ENCODE measurements at places on chromosomes 1 and 21.

DNA sequence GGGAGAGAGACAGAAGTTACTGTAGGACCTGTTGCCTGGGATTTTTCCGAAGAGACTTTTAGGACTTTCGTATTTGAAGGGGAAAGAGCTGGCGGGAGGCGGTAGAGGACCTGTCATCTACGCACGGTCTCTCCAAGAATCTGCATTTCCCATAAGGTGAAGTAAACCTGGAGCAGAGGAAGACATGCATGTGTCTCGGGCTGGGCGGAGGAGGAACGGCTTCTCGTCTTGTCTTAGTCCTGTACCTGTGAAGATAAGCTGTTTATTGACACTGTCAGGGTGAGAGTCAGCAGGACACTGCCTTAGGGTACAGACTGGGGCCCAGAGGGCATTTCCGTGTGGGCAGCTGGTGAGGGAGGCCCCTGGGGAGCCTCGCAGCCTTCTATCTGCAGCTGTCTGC lies 123.4 kb upstream of the COL6A1 start:
- no peak for DNase-seq

DNA sequence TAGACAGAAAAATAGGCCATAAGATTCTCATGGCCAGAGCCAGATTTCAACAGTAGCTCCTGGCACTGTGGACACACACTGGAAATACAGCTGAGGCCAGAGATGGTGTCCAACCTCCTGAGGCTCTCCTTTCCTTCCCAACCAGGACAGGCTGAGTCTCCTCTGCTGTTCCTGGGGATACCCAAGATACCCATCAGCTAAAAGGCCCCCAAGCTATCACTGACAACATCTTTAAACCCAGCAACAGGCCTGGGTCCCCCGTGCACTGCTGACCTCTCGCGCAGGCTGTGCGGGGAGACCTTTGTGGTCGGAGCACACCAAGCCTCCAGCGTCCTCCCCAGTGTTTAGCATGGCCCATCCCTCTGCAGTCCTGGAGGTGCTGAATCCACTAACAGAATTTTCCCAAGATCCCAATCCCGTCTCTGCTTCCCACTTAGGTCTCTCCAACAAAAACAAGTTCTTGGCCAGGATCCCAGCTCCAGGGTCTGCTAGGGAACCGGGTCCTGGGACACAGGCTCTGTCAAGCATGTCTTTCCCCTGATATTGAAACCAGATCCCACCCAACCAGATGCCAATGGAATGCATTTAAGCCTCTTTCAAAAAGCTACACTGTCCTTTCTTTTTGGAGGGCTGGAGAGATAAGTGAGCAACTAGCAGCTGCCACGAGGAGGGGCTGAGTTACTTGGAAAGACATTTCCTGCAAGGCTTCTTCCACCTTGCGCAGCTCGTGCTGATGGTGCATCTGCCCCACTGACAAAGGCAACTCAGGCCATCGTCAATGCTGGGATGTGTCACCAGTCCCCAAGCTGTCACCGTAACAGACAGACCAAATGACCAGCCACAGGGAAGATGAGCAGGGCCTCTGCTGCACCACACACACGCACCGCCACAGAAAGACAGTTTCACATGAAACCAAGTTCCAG lies 73.2 kb downstream of the BCAR3 start:
- no peak for DNase-seq

DNA sequence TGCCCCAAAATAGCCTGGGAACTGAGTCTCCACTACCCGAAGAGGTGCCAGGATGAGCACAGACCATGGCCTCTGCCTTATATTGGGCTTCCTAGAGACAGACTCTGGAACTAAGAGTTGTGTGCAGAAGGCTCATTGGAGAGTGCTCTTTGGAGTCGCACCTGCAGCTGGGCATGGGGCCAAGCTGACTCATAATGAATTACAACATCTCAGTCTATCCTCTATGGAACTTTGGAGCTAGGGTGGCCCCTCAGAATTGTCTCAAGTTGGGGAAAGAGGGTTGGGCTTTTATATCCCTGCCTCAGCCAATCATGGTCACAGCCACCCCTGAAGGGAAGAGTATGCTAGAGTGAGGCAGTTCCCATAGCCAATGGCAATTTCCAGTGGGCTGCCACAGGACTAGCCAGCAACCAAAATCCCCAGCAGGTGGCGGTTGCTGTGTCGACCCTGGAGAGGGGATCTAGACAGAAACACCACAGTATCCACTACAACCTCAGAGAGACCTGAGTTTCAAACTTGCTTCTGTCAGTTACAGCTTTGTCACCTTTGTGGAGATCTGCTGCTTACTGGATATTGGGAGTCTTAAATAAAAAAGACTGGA lies 93.8 kb downstream of the DMRTA2 start:
- DNase-seq = no peak

DNA sequence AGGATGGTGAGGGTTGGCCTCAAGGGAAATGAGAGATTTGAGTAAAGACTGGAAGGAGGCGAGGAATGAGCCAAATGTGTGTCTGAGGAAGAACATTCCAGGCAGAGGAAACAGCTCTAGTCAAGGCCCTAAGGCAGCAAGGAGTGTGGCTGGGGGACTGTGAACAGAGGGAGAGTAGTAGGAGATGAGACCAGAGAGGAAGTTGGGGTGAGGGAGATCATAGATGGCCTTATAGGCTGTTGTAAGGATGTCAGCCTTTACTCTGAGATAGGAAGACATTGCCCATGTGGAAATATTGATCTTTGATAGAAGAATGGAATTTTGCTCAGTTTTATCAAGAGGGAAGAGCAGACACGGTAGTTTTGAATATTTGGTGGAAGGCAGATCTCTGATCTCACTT lies 55.2 kb upstream of the ARTN start:
- no peak for DNase-seq

- DNase-seq = no peak
Observed at GRCh38 chr1:101394041-101394440, 157.2 kb downstream of the S1PR1 start.

GRCh38 chr1:19941206-19941568 lies 17.8 kb upstream of the PLA2G2E start:
- no peak for DNase-seq

GRCh38 chr21:25425156-25425555 lies 182.1 kb downstream of the MRPL39 start:
- DNase-seq = no peak

- DNase-seq = no peak
Observed at GRCh38 chr1:113013823-113014222, 57.8 kb upstream of the SLC16A1 start.

GRCh38 chr1:243977094-243977493 lies 74.0 kb upstream of the ZBTB18 start:
- DNase-seq = no peak

DNA sequence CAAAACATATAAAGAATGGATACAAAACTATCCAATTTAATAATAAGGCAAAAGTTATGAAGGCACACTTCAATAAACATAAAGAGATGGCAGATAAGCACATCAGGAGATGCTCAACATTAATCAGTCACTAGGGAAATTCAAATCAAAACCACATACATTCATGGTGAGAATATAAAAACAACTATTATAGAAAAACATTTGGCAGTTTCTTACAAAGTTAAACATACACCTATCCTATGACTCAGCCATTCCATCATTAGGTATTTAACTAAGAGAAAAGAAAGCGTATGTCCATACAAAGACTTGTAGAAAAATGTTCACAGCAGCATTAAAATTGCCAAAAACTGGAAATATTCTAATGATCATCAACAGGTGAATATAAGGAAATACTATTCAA lies 44.3 kb downstream of the KIFAP3 start:
- no peak for DNase-seq

GRCh38 chr1:47926461-47926999 lies 70.7 kb downstream of the TRABD2B start:
- no peak for DNase-seq

DNA sequence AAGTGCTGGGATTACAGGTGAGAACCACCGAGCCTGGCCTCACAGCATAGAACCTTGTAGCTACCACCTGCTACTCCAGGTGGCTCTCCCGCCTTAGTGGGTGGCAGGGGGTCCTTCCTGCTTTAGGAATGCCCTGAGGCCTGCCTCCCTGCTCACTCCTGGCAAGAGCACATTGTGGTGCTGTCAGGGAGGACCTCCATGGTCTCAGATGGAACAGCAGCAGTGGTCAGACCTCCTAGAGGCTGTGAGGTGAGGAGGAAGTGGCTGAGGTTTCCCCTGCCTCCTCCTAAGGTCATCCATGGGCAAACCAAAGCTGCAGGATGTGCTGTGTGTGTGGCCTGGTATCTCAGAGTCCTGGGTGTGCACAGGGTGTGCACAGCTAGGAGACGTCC lies 6.7 kb downstream of the SOX13 start:
- no peak for DNase-seq

GRCh38 chr1:181438013-181438412 lies 45.3 kb upstream of the CACNA1E start:
- DNase-seq = no peak

DNA sequence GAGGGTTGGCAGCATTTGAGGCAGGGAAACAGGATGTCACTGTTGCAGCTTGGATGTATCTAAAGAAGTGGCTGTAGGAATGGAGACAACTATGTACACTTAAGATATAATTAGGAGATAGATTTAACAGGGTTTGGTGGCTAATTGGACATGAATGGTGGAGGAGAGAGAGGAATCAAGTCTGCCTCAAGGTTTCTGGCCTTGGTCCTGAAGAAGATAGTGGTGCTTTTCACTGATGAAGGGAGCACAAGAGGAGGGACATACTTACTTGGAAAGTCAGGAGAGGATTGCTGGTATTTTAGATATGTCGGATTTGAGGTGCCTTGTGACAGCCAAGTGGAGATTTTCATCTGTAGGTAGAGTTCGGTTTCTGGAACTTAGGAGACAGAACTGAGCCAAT lies 123.9 kb downstream of the ST6GALNAC3 start:
- no peak for DNase-seq

DNA sequence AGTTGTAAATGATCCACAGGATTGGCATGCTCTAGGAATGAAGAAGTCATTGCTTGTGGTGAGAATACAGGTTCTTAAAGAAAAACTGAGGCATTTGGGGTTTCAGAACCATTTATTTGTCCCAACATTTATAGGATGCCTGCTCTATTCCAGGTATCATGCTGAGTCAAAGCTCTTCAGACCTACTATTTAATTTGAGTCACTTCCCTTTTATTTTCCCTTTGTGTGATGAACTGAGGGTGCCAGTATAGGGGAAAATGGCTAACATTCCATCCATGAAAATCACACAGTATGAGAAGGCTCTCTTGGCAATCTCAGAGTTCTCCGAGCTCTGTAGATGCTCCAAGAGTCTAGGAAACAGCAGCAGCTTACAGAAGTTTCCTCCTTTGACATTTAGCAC lies 110.4 kb downstream of the RNF220 start:
- no peak for DNase-seq

- DNase-seq = no peak
Observed at GRCh38 chr1:207402744-207403143, 51.4 kb upstream of the CR2 start.

DNA sequence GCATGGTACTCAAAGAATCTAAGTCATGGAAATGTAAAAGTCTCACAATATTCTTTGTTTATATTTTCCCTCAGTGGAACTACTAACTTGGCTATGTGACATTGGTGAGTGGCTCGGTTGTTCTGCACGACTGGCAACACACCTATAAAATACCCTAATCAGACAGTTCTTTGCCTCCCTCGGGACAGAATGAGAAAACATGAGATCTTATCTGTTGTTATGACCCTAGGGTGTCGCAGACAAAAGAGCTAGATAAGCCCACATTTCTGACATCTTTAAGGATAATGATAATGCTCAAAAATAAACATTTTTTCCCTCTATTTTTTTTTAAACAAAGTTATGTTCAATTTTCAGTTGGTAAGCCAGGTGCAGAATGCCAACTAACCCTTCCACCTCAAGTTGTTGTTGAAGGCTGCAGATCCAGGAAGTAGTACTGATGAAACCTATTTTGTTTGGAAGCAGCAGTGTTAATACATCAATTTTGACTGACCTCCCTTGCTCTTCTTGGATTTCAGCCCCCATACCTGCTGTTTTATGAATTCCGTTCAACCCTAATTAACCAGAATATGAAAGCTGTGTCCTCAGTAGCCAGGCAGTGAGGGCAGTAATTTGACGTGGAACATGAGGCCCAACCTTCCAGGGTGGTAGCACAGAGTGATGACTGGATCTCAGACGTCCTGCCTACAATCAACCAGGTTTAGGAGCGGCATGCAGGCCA lies 108.7 kb upstream of the DUSP10 start:
- no peak for DNase-seq

DNA sequence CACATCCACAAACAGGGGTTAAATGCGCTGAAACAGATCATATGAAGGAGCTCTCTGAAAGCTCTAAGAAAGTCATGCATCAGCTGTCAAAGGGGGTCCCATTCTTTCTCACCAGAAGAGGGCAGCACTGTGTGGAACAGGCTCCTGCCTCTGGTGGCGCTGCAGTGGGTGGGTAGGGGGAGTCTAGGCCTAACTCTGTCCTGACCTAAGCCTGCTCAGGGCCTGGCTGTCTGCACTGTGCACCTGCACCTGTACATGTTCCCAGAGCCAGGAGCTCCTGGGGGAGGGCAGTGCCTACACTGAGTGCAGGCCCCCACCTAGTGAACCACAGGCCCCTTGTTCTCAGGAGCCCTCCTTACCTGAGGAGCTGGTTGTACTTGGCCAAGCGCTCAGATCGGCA lies 16.0 kb downstream of the ENO1 start:
- peak; percentile 32 for DNase-seq

DNA sequence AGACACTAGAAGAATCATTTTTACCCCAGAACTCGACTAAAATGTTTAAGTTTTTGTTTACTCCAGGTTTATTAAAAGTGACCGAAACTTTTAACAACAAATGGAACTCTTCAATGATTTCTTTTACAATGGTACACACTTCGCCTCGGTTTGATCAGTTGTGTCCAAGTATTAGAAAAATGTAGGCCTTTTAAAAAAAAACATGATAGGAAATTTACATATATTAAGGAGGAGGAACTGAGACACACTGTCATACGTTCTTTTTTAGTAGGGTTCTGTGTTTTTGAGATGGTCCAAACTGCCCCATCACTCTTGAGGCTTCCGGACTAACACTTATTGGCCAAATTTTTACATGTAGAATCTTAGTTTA lies 1.3 kb downstream of the PRDM2 start:
- DNase-seq = no peak

GRCh38 chr1:208528578-208529240 lies 284.5 kb upstream of the PLXNA2 start:
- no peak for DNase-seq

- DNase-seq = no peak
Observed at GRCh38 chr1:190274721-190275120, 202.9 kb downstream of the BRINP3 start.

DNA sequence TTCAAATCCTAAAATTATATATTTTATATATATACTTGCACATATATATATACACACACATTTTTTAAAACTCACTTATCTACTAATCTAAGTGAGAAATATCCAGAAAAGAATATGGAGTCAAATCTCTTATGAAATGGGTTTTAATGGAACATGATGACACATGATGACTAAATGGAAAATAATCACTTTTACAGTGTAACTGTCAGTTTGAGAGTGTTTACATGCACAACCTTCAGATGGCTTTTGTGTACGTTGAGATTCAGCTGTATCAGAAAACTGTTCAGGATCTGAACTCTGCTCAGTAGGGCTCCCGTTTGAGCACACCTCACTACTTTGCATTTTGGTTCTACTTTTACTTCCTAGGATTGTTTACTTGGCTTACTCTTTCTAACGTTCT lies 189.8 kb downstream of the DNAH14 start:
- DNase-seq = no peak
